Activated CD4-positive, alpha-beta T cell treated with anti-CD3 and anti-CD28 coated beads for 4 hours (primary cell): ENCODE measurements at places on chromosomes 5 and 9.
A peak's percentile ranks its signal among the peaks of the same experiment; 100 is the strongest.

DNA sequence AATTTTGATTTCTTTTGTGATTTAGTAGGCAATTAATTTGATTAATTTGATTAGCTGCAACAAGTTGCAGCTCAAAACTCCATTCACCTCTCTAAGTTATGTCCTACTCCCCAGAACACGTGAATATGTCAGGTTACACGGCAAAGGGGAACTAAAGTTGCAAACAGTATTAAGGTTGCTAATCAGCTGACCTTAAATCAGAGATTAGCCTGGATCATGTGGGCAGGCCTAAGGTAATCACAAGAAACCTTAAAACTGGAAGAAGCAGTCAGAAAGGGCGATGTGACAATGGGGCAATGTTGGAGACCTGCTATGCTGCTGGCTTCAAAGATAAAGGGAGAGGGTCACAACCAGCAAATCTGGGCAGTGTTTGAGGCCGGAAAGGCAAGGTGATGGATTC lies 47.3 kb upstream of the ANXA1 start:
- no peak for DNase-seq

- no peak for DNase-seq
Observed at GRCh38 chr5:102596113-102596512, 97.3 kb upstream of the SLCO6A1 start.

DNA sequence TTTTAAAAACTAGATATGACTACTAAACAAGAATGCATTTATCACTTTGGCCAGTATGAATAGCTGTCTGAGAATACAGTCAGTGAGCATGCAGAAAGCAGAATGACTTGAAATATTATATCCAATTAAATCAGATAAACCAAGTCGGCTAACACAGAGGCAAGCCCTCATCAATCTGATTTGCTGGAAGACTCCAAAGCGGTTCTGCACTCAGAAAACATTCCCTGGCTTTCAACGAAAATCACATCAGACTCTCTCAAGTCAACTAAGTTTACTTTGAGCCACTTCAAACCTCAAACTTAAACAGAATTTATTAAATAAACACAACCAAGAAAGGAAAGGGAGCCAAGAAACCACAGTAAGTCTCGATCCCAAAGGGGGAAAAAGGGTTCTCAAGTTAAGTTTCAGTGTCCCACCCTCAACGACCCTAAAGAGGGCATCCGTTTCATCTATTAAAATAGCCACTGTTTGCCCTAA lies 1.4 kb downstream of the MYO10 start:
- no peak for DNase-seq

DNA sequence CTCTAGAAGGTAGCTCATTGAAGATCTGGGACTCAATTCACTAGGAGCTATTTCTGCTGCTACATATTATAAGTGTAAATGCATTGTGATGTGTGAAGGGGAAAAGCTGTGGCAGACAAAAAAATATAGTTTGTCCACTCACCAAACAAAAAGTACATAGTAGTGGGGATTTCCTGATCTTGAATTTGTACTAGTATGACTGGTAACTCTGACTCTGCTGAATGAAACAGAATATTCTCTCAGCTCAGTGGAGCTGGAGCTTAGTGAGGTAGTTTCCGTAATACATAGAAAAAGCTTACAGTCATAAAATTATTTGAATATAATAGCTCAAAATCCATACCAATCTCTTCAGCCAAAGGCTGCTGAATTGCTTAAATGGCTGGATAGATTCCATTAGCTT lies 455.6 kb upstream of the CD180 start:
- DNase-seq, result no peak

GRCh38 chr5:73233461-73234203 lies 60.6 kb downstream of the TMEM174 start:
- DNase-seq, result no peak

GRCh38 chr5:178487911-178488600 lies 102.1 kb downstream of the COL23A1 start:
- DNase-seq, result no peak

GRCh38 chr9:127970401-127971313 lies 10.1 kb downstream of the EEIG1 start:
- peak; percentile 61 for DNase-seq

- no peak for DNase-seq
Observed at GRCh38 chr9:17116400-17116837, 18.4 kb upstream of the CNTLN start.

DNA sequence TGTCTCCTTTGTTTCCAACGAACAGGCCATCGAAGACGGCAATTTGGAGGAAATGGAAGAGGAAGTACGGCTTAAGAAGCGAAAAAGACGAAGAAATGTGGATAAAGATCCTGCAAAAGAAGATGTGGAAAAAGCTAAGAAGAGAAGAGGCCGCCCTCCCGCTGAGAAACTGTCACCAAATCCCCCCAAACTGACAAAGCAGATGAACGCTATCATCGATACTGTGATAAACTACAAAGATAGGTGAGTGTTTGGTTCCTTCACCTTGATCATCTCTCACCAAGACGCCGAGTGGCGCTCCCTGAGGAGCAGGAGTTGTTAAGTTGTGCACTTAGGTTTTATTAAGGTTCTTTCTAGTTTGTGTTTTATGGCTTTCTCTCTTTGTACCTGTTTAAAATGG lies 146.5 kb downstream of the SMARCA2 start:
- no peak for DNase-seq

GRCh38 chr5:66345281-66345680 lies 201.2 kb downstream of the SREK1 start:
- DNase-seq, result no peak
